SW 1271 (cell line): ENCODE measurements at places on chromosomes 13 and 19.

GRCh38 chr19:11088506-11089253 is 583 bp upstream of the LDLR start:
- DNase-seq, result no peak

DNA sequence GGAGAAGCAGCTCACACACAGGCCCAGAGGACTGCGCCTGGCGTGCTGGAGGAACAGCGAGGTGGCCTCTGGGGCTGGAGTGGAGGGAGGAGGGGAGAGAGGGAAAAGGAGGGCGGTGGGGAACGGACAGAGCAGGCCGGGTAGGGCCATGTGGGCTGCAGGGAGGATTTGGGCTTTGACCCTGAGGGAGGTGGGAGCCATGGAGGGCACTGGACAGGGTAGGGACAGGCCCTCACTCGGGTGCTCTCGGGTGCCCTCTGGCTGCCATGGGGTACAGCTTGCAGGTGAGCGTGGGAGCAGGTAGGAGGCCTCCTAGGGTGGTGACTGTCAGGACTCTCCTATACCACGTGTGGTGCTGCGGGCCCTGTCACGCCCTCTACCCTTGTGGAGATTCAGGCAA is 22.8 kb downstream of the PLIN4 start:
- no peak for DNase-seq

DNA sequence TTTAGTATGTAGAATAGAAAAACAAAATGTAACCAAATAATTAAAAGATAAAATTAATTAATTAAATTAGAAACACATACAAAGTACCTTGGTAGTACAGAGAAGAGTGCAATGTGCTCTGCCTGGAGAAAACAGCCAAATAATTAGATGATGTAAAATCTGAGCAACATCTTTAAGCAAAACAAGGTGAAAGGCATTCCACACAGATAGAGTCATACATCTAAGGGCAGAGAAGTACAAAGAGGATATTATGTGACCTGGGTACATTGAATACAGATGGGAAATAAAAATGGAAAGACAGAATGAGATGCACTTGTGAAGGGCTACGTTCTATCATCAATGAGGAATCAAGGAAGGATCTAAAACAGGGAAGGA is 25.2 kb upstream of the FNDC3A start:
- DNase-seq, result no peak

DNA sequence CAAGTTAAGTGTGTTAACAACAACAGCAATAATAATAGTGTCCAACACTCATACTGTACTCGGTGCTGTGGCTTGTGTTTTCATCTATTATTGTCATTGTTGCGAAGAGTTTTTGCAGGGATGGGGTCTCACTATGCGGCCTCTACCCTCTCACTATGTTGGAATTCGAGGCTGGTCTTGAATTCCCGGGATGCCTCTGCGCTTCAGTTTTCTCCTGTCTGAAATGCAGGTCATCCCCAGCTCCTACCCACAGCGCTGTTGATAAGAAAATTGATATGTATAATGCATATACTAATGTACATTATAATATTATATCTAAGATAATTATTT is 4.9 kb upstream of the SBK3 start:
- no peak for DNase-seq

GRCh38 chr13:81916461-81916860 is 1575.5 kb upstream of the SPRY2 start:
- no peak for DNase-seq
